ENCODE measurements at places on chromosomes 13 and 19. TPM values are rescaled to one million over a fixed set of nuclear protein-coding genes. Genes with fewer than 3 reads are reported as not detected.

DNA sequence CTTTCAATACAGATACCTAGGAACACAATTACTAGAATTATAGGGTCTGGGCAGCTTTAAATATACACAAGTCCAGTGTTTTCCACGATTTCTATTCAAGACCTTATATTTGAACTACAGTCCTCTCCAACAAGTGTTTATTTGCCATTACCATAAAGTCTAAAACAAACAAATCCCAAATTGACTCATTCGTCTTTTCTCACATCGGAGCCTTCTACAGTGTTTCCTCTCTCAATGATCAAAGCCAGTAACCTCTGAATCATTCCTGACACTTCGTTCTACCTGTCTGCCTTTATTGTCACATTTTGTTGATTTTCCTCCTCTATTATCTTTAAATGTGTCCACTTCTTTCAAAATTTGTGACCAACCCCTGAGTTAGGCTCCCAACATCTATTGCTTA, 1356.5 kb upstream of the SLC10A2 start:
- DNase-seq = no peak
- no peak overlapping the region for H3K27ac ChIP-seq
- no peak overlapping the region for H3K4me3 ChIP-seq
- H3K27me3 ChIP-seq = no peaks in the 10 kb centered on the region

DNA sequence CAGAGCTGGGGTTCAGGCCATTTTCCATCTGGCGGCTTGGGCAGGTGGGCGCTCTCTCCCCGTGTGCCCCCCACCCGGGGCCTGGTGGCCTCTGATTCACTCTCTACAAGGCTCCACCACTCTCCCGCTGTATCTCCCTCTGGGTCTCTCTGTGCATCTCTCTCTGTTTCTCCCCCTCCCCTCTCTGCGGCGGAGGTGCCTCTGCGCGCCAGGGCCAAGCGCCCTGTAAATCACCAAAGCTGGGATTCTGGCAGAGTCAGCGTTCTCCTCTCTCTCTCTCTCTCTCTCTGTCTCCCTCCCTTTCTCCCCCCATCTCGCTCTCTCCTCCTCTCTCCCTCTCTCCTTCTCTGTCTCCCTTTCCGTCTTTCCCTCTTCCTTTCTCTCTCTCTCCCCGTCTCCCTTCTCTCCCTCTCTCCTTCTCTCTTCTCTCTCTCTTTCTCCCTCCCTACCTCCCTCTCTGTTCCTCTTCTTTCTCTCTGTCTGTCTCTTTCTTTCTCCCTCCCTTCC, 3.9 kb downstream of the NFIC start:
- H3K4me1 ChIP-seq = peaks cover 23% of the 10 kb centered on the region
- no peak overlapping the region for H3K4me3 ChIP-seq
- no peak for DNase-seq
- no peaks in the 10 kb centered on the region for H3K27me3 ChIP-seq
- H3K27ac ChIP-seq = no peak overlapping the region
- H3K36me3 ChIP-seq = no peaks in the 10 kb centered on the region

GRCh38 chr13:113143466-113144254, 14.8 kb upstream of the PROZ start:
- no peaks in the 10 kb centered on the region for H3K4me1 ChIP-seq
- H3K27ac ChIP-seq = no peak overlapping the region
- H3K36me3 ChIP-seq = no peaks in the 10 kb centered on the region
- DNase-seq = no peak
- no peak overlapping the region for H3K4me3 ChIP-seq

DNA sequence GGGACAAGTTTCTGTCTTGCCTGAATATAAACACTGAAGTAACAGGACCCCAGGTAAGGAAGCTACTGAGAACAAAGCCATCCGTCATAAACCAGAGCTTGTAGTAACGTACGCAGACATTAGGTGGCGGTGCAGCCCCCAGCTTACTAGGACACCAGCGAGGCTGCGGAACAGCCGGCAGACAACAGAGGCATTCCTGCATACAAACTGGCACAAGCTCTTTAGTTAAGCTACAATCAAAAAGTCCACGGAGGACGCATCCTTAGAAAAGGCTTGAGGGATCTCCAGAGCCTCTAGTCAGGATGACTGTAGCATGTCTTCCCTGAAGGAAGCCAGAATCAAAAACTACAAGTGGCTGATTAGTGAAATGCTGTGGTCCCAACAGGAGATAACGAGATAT, 26.2 kb downstream of the ZNF160 start:
- no peaks in the 10 kb centered on the region for H3K27me3 ChIP-seq
- no peak overlapping the region for H3K27ac ChIP-seq
- H3K4me1 ChIP-seq = no peaks in the 10 kb centered on the region
- no peak for DNase-seq
- peaks cover 79% of the 10 kb centered on the region for H3K36me3 ChIP-seq

DNA sequence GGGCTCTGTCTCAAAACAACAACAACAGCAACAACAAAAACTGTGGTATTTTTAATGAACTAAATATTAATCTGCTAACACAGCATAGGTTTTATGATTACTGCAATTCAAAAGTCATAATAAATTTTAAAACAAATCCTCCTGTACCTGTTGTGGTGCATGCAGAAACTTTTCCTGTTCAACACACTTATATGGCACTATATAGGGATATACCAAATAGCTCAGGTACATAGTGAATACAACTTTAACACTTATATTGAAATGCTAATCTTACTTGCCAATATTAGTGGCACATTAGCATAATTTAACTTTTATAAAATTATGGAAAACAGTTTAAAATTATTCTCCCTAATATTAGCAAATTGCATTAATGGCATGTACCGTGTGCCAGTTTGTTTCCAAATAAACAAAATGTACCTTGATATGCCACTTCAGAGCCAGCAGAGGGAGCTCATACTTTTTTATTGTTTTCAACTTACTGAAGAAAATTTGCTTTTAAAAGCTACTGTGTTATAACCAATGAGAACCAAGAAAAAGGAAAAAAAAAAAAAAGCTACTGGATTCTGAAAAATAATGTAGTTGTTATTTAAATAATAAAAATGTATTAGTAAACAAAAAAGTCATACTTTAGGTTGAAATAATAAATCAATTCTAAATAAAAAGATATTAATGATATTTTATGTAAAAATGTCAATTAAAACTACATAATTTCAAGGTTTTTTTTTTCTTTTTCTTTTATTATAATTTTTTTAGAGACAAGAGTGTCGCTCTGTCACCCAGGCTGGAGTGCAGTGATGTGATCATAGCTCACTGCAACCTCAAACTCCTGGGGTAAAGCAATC, 18.0 kb upstream of the RBM26 start:
- no peak overlapping the region for H3K4me3 ChIP-seq
- DNase-seq = no peak
- no peaks in the 10 kb centered on the region for H3K36me3 ChIP-seq

- peaks cover 22% of the 10 kb centered on the region for H3K27me3 ChIP-seq
- H3K4me3 ChIP-seq = no peak within 1 kb of the TSS
- H3K27ac ChIP-seq = no peak within 1 kb of the TSS
- no peaks in the 10 kb centered on the region for H3K36me3 ChIP-seq
- DNase-seq = peak; percentile 41
Observed at GRCh38 chr19:17687857-17688784, at the start of gene UNC13A. UNC13A (minus strand) TSS chr19:17688354; CDS start chr19:17688199, 155 bp downstream.

DNA sequence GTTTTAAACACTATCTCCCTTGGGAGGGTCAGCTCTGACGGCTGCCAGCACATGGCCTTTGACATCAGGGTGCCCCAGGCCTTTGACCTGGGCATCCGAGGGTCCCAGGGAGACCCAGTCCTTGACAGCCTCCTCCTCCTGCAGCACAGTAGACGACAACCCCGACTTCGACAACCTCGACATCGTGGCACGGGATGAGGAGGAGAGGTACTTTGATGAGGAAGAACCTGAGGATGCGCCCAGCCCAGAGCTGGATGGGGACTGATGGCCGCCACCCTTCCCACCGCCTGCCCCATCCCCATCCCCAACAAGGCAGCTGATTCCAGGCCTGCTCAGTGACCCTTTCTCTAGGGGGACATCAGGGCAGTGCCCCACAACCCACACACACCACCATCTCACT, 12.5 kb downstream of the CCDC97 start:
- no peak overlapping the region for H3K27ac ChIP-seq
- H3K4me3 ChIP-seq = no peak overlapping the region
- peaks cover 18% of the 10 kb centered on the region for H3K4me1 ChIP-seq
- H3K27me3 ChIP-seq = no peaks in the 10 kb centered on the region

DNA sequence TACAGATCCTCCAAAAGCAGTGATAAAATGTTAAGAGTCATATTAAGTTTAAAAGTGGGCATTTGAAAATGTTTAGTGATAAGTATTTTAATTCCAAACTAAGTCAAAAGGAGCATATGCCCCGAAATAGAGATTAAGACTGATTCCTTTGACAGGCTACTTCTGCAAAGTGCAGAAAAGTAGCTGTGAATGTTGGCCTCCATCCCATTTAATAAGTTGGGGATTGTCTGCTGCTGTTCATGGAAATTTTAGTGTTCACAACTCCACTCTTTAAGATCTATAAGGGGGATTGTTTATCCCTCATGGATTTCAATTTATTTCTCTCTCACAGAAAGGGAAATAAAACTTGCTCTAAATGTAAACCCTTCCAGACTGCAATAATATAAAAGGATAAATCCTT, 278.3 kb downstream of the KCTD12 start:
- no peak overlapping the region for H3K4me3 ChIP-seq
- H3K27me3 ChIP-seq = no peaks in the 10 kb centered on the region
- no peak overlapping the region for H3K27ac ChIP-seq
- DNase-seq = no peak
- H3K4me1 ChIP-seq = no peaks in the 10 kb centered on the region

- H3K36me3 ChIP-seq = no peaks in the 10 kb centered on the region
- H3K4me1 ChIP-seq = no peaks in the 10 kb centered on the region
- no peak overlapping the region for H3K4me3 ChIP-seq
Observed at GRCh38 chr13:112928972-112929782, 39.8 kb upstream of the MCF2L start.

OR7D2 gene
- not detected for polyA plus RNA-seq

KCNJ14 gene
- 0.18 TPM for polyA plus RNA-seq

CYP2F1 gene
- not detected for polyA plus RNA-seq

CGB8 gene
- not detected for polyA plus RNA-seq
